Fibroblast of skin of left biceps (primary cell): ENCODE measurements at places on chromosomes 1 and 21.

DNA sequence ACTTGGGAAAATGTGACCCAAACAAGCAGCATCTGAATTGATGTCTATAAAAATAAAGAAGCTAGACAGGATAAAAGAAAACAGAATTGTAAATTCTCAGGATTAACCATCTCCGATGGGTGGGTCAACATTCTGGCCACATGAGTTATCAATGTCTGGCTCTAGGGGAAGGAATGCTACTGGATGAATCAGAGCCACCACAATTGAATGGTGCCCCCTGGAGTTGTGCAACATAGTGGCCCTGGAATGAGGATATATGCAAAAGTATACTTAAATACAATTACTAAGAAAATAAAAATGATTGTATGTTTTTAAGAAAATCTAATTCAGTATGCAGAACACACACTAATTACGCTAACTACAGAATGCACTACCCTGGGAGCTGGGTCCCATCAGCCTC is 185.6 kb downstream of the TGFBR3 start:
- peak; percentile 55 for DNase-seq

DNA sequence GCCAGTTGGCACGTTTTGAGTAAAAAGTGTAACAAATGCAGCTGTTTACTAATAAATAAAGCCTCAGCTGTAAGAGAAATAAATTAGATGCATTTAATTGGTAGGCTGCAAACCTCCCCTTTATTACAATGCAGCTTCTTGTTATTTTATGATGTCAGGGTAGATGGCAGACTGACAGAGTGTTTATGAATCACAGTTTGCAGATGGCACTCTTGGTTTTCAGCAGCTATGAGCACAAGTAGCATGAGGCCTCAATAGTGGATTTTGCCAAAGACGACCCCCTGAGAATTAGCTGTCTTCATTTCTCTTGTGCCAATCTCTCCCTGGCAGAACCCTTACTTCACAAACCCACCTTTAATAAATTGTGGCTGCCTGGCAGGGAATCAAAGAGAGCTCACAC is 161.2 kb upstream of the C1orf87 start:
- no peak for DNase-seq

DNA sequence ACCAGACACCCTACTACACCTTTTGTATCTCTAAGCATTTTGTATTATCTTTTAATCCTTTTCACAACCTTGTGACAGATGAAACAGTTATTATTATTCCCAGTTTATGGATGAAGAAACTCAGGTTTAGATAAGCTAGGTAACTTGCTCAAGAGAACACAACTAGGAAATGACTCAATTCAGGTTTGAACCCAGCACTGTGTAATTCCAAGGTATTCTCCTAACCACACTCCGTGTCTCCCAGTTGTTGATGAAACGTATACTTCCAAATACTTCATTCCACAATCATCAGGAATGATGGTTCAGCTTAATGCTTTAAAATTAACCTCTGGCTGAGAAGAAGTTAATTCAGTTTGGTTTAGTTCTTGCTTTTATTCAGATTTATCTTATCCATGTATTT is 51.7 kb upstream of the MRPS6 start:
- no peak for DNase-seq

GRCh38 chr1:202130816-202131522 is 8.3 kb downstream of the GPR37L1 start:
- DNase-seq = no peak

GRCh38 chr1:151009206-151009587 is 948 bp downstream of the PRUNE1 start:
- DNase-seq = peak; percentile 13

GRCh38 chr21:34129901-34130715 is 56.7 kb downstream of the MRPS6 start:
- no peak for DNase-seq

DNA sequence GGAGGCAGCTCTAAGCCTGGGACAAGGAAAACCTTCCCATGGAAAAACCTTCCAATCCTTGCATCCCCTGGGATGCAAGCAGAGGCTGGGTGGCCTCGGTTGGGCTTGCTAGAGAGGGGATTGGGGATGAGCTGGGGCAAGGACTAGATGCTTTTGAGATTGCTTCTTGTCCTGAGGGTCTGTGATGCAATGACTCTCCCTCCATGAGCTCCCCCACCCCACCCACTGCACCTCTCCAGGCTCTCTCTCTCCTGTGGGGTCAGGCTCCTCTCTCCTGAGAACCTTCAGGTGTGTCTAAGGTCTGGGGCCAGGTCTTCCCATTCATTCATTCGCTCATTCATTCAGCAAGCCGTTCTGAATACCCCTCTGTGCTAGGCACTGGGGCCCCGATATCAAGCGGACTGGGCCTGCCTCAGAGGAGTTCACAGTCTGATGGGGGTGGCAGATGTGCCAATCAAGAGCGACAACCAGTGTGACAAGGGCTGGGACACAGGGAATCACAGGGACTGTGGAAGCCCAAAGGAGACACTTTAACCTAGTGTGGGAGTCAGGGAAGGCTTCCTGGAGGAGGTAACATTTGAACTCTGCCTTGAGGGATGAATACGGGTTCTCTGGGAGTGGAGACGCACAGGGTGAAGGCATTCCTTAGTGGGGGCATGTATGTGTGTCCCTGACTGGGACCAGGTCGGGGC is 6.5 kb downstream of the LDLRAD1 start:
- DNase-seq = no peak

DNA sequence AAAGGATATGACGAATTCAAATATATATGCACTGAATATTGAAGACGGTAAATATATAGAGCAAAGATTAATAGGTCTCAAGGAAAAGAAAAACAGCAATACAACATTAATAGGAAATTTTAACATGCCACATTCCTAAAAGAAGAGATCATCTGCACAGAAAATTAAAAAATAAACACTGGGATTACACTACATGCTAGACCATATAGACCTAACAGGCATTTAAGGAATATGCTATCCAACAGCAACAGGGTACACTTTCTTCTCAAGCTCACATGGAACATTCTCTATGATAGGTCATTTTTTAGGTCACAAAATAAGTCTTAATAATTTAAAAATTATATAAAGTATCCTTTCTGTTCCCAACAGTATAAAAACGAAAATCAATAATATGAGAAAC is 1038.3 kb downstream of the KCNT2 start:
- no peak for DNase-seq

DNA sequence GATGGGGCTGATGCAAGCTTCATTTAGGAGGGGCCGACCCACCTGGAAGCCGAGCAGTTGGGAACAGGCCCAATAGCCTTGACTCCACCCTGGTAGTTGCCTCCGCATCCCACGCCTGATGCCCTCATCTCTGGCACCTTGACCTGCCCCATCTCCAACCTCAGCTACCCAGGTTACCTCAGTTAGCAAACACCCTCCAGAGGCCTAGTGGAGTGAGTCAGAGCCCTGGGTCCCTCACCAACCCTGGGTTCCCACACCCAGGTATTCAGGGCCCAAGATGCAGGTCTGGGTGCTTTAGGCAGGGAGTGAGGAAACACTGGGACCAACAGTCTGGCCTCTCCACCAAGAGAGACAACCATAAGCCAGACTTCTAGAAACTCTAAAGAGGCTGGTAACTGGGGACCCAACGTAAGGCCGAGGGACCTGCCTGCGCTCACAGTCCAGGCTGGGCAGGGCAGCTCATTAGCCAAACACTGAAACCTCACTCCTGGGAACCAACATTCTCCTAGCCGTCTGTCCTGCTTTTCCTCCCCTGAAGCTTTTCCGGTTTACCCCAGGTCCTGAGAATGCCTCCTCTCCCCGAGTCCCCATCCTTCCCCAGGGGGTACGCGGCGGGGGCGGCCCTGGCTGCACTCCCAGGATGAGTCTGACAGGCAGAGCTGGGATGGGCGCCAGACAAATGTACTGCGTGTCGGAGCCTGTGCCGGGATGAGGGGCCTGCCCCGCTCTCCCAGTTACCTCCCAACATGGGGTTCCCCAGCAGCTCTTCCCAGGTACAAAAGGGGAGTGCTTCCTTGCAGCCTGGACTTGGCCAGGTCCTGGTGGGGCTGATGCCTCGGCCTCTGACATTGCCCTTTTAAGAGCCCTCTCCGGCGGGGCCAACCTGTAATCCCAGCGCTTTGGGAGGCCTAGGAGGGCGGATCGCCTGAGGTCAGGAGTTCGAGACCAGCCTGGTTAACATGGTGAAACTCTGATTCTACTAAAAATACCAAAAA is 8.9 kb upstream of the CELSR2 start:
- DNase-seq = peak; percentile 47

DNA sequence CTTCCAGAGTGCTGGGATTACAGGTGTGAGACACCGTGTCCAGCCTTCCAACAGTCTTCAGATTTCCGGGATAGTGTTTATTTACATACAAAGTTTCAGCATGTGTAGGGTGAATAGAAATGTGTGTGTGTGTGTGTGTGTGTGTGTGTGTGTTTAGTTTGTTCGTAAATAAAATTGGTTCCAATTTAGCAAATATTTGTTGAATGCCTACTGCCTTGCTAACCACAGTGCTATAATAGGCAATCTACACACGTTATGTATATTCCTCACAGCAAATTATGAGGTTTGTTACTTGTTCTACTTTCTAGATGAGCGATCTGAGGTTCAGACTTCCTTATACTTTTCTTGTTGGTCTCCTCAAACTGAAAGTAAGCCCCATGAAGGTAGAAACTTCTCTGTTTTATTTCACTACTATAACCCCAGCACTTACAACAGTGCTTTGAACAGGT is 32.8 kb upstream of the EPS15 start:
- DNase-seq = no peak

GRCh38 chr1:183124259-183124658 is 61.8 kb upstream of the LAMC2 start:
- DNase-seq = no peak

GRCh38 chr1:20074725-20075171 is 4.8 kb downstream of the PLA2G5 start:
- no peak for DNase-seq

- DNase-seq = peak; percentile 84
These were observed 101.4 kb downstream of the LHX9 start for GRCh38 chr1:198018529-198018928.

- no peak for DNase-seq
These were observed 37.9 kb downstream of the CDK18 start for GRCh38 chr1:205542367-205542766.

- no peak for DNase-seq
These were observed 122.5 kb upstream of the COA6 start for GRCh38 chr1:234250747-234251146.

GRCh38 chr1:167121375-167122120 is 27.7 kb downstream of the STYXL2 start:
- no peak for DNase-seq

- DNase-seq = no peak
These were observed 42.7 kb upstream of the AJAP1 start for GRCh38 chr1:4611563-4612341.

DNA sequence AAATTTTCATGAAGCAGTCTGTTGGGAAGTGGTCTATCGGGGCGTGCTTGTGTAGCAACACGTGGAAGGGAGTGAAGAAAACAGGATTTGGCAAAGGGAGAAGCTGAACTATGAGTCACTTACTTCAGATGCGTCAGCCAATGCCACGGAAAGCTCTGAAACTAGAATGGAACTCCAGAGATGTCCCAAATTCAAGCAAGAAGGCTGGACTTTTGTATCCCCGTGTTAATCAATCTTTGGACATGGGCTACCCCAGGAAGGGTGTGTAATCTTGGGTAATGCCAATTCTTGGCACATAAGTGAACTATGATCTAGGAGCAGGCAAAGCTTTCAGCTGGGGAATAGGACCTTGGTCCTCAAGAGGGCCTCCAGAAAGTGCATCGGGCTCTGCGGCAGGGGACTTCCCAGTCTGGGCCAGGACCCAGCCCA is 102.6 kb downstream of the ADSS2 start:
- DNase-seq = peak; percentile 23

GRCh38 chr1:235455823-235456222 is 48.4 kb downstream of the B3GALNT2 start:
- no peak for DNase-seq

GRCh38 chr1:1205769-1206375 is 520 bp downstream of the TNFRSF18 start:
- no peak for DNase-seq

DNA sequence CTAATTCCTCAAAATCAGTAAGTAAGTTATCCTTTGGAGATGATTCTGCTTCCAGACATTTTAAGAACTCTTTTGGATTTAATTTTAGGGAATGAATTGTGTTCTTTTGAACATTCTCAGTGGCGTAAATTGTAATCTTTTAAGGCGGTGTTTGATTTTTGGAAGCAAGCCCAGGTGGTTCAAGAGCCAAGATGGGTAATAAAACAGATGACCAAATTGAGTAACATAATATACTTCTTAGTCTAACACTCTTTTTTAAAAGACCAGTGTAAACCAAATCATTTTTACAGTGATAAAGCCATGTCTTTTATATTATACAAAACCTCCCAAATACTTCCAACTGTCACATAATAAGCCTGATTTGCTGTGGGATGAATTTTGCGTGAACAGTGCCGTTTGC is 133.8 kb downstream of the LRRC40 start:
- peak; percentile 35 for DNase-seq

DNA sequence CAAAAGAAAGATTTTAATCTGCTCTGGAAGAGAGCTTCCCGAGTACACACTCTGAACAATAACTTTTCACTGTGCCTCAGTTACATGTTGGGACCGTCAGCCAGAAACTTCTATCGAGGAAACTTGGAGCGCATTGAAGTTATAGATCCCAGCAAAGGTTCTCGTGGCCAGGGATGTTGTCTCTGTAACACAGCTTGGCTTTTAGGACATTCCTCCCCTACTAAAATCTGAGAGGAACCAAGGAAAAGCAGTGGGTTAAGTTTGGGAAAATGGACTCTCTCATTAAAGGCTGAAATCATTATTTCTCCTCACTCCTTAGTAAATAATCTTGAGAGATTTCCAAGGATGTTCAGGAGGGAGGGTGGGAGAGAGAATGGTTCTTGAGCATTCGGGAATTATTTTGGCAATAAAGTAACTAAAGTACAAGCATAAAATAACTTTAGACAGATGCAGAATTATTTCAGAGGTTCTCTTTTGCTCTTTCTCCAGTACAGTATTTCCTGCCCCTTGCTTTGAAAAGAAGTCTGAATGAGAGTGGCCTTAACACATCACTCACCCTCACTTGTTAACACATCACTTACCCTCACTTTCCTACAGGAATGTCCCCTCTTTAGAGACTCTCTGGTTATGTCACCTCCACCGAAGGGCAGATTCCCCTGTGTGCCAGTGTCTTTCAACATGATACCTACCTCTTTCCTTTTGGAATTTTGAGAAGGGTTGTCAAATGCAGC is 1.8 kb upstream of the NFIA start:
- DNase-seq = no peak

GRCh38 chr1:176379626-176380339 is 83.2 kb upstream of the PAPPA2 start:
- DNase-seq = no peak

- DNase-seq = no peak
These were observed 16.6 kb upstream of the CLCA4 start for GRCh38 chr1:86530211-86530845.

- DNase-seq = no peak
These were observed 121.6 kb upstream of the BARHL2 start for GRCh38 chr1:90838720-90839119.

DNA sequence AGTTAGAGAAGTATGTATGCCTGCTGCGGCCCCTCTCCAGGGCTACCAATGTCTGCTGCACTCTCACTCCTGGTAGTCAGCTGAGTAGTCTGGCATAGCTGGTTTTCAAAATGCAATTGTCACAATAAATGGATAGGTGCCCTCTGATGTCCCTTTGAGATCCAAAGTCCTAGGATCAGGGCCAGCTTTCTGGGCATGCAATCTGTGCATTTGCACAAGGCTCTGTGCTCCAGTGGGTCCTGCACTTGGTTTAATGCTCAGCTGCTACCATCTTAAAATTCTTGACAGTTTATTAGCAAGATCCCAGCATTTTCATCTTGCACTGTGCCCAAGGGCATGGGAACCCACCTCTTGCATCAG is 233.8 kb downstream of the LTN1 start:
- DNase-seq = no peak
